ENCODE measurements at places on chromosomes 2 and 18. TPM values are rescaled to one million over a fixed set of nuclear protein-coding genes. Genes with fewer than 3 reads are reported as not detected.

DNA sequence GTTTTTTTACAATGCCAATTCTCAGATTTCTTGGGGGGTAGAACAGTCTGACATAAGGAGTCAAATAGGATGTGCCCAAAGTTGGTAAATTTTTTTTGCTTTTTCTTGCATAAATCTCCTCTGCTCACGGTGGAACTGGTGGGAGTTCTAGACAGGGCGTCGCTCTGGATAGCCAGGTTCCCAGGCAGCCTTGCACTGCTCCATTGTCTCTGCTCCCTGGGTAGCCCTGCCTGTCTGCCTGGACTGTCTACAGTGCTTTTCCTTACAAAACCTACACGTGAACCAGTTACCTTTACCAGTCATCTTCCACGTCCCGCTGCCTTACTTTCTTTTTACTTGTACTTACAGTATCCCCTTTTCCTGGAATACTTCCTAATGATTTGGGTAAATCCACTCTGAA is 117.1 kb downstream of the ZNF407 start:
- no peak overlapping the region for H3K4me3 ChIP-seq
- DNase-seq = no peak
- no peaks in the 10 kb centered on the region for H3K27me3 ChIP-seq

DNA sequence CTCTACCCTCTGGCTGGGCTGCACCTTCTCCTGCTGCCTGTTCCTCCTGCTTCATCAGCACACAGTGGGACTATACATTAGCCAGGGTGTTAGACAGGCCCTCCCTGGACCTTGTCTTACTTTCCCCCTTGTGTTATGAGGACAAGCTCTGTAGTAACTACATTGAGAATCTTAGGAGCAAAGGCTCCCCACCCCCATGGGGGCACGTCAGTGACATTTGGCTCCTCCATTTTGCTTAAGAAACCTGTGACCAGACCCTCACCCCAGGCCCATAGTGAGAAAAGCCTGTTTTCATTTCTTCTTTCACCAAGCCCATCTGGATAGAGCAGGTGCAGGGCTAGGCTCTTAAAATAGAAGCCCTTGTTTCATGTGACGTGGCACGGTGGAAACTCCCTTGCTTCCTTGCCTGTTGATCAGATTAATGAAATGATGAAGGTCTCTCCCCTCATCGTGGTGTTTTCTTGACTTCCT is 146.7 kb downstream of the RPIA start:
- peaks cover 42% of the 10 kb centered on the region for H3K27me3 ChIP-seq
- H3K27ac ChIP-seq = no peak overlapping the region
- DNase-seq = no peak
- H3K4me1 ChIP-seq = no peaks in the 10 kb centered on the region
- H3K36me3 ChIP-seq = no peaks in the 10 kb centered on the region
- H3K4me3 ChIP-seq = no peak overlapping the region

DNA sequence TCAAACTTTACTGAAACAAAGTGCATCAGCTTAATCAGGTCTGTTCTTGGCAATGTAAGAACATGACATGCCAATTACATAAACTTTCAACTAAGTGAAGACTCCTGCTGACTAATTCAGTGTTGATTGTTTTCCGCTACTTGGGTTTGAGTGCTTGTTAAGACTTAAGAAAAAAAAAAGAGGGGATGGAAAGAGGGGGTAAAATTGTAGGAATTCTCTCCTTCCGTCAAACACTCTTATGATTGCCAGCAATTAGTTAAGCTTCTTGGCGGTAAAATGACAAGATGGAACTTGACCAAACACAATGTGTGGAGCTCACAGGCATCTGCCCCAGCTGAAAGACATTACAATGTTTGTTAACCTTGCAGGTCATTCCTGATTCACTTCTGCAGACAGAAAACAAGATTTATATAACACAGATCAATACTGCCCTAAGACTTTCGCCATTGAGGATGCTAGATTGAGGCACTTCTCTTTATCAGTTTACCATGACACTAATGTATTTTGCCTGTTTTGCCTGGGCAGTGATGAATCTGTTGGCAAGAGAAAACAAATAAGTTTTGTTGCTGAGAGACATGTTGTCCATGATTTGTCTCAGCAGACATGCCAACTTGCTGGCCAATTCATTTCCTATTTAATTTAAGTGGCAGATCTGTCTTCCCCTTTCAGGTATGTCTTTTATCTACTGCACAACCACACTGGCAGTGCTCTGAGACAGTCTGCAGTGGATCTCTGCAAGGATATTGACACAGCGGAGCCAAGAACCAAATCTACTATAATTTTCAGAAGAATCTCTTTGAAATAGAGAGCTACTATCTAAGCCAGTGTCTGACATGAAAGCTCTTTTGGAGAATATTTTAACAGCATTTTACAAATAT is 410.0 kb upstream of the KCNH7 start:
- H3K4me3 ChIP-seq = no peak overlapping the region
- H3K4me1 ChIP-seq = no peaks in the 10 kb centered on the region
- no peak for DNase-seq

Gene LRATD1
- not detected for total RNA-seq

Gene NTSR2
- total RNA-seq = not detected

- peaks cover 2% of the 10 kb centered on the region for H3K27me3 ChIP-seq
- peak overlapping the region; percentile 45 for H3K4me3 ChIP-seq
- DNase-seq = peak; percentile 56
- H3K4me1 ChIP-seq = peaks cover 30% of the 10 kb centered on the region
Measured at GRCh38 chr2:177783835-177784744, 288.5 kb downstream of the PDE11A start.

GRCh38 chr2:43314299-43314927 is 88.0 kb upstream of the ZFP36L2 start:
- peaks cover 17% of the 10 kb centered on the region for H3K4me1 ChIP-seq
- H3K4me3 ChIP-seq = no peak overlapping the region
- peaks cover 18% of the 10 kb centered on the region for H3K36me3 ChIP-seq
- no peak for DNase-seq
- no peaks in the 10 kb centered on the region for H3K27me3 ChIP-seq
- no peak overlapping the region for H3K27ac ChIP-seq

Gene CRYBA2
- total RNA-seq = not detected
